ENCODE measurements at places on chromosomes 3 and 15.

DNA sequence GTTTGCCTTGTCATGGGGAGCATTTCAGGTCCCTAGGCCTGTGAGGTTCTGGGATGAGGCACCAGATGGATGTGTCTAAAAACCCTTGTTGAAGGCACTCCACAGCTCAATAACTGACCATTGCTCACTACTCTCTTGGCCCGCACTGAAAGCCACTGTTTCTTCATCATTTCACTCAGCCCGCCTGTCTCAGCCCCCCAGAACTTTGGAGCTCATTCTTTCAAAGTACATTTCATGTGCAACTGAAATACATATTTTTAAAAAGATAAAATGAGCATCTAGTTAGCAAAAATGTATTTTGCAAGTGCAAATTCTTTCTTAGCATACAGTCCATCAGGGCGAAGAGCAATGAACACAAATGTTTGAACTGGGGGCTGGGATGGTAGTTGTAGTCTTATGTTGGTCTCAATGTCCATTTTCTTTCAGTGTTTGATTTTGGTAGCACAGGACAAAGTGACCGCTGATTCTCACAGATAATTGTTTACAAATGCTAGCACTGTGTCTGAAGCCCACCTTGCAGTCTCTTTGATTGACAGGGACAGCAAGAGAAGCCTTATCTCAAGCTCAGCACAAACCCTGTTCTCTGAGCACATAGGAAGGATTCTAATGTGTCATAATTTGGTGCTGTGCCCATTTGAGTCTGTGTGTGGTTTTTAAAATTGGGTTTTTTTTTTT, 19.6 kb downstream of the HEMK1 start:
- no peak for DNase-seq

- DNase-seq: no peak
Measured at GRCh38 chr3:39255503-39256325, 24.1 kb downstream of the CX3CR1 start.

- DNase-seq: peak; percentile 15
Measured at GRCh38 chr3:142724682-142725356, 985 bp downstream of the TRPC1 start.

DNA sequence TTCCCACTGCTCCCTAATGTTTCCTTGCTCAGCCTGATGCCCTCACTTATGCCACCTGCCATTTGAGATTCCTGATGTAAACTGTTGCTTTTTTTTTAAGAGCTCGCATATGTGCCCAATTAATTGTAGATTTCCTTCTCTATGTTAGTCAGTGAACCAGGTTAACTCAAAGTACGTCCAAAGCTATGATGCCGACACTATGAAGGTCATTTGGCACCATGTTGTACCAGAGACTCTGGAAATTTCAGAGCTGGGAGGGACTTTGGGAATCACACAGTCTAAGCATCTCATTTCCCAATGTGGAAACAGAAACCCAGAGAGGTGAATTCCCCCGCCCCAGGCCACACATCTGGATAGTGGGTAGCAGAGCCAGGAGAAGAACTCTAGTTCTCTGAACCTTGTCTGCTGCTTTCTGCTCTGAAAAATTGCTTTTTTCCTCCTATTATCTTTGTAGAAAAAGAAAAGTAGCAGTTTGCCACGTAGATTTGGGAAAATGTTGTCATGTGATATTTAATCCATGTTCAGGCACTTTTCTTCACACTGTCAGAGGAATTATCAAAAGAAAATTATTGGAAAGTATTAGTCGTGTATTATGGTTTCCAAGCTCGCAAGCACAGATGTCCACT, 38.5 kb upstream of the TNFAIP8L3 start:
- no peak for DNase-seq

- no peak for DNase-seq
Measured at GRCh38 chr3:171123915-171124314, 97.4 kb upstream of the SLC2A2 start.

DNA sequence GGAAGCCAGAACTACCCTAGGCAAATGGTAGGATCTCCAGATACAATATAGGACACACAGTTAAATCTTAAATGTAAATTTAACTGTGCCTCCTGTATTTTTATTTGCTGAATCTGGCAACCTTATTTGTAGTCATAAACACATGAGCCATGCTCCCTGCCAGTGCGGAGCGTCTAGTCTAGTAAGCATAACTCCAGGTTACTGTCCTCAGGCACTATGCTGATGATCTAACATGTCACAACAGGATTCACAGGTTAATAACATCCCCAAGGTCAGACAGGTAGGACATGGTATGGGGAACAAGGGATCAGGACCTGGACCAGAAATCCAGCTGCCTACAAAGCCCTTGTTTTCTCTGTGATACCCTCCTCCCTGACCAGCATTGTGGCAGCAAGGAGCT, 305.1 kb downstream of the CACNA2D3 start:
- DNase-seq: no peak

DNA sequence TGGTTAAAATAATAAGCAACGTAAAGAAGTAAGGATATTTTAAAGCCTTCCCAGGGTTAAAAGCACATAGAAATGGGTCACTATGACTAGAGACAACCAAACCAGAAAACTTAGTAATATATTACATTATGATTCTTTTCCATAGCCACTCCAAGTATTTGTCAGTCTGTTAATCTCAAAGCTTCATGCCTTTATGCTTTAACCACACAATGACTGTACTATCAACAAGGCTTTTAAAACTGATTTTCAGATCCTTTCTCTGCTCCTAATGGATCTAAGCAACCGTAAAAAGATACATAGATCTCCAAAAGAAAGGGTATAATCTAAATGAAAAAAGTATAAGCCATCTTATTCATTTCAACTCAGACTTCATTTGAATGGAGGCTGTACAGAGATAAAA, 14.4 kb downstream of the SECISBP2L start:
- no peak for DNase-seq

GRCh38 chr15:73366766-73367623, 1.8 kb downstream of the HCN4 start:
- DNase-seq: no peak

DNA sequence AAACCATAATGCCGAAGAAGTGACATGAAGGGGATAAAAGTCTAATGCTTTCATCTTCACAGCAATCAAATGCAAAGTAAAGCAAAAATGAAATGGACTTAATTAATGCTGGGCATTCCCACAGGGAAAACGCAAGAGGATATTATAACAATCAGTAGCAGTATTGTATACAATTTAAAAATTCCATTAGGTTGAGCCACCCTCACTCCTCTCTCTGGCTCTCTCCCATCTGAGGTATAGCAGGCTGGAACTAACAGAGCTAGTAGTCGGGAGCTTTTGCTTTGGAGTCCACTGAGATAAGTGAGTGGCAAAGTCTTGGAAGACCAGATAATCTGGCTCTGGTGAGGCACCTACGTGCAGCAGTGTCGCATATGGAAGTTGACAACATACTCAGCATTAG, 33.9 kb downstream of the DET1 start:
- no peak for DNase-seq

DNA sequence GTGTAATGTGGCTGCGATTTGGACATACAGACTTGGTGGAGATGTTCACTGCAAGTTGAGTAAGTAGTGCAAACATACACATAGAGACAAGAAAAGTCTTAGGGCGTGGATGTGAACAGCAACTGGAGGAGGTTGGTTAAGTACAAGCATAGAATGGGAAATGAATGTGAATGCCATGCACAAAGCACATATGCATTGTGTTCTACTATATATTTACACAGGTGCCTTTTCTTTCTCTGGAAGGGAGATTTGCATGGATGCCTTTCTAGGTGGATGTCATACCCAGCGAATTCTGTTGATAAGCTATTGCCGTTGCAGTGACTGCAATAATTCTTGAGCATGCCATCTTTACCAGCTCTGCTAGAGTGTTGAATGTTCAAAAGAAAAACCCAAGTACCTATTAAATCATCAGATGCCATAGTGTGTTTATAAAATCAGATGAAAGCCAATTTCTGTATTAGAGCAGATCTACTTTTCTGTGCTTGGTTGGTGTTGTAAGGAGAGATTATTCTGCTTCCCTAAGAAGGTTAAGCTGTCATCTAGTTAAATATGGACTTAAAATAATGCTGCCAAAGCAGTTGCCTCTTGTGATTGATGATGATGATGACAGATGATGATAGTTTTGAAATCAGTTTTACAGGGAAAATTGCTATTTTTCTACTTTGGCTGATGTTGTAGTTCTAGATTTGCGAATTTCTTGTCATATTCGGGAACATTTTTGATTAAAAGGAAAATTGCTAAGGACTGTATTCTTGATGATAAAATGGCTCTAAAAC, 148.4 kb downstream of the CNTN4 start:
- no peak for DNase-seq

DNA sequence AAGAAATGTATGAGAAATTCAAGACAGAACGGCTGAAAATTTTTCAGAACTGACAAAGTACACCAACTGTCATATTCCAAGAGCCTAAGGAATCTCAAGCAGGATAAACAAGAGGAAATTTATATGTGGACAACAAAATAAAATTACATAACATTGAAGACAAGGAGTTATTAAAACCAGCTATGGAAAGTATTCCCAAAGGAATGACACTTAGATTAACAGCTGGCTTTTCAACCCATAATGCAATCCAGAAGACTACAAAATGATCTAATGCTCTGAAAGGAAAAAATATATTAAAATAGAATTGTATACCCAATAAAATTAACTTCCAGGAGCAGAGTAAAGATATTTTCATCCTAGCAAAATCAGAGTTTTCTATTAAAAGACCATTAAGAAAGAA, 132.2 kb upstream of the BNIP2 start:
- no peak for DNase-seq

- no peak for DNase-seq
Measured at GRCh38 chr15:78104566-78105475, 12.5 kb downstream of the SH2D7 start.

DNA sequence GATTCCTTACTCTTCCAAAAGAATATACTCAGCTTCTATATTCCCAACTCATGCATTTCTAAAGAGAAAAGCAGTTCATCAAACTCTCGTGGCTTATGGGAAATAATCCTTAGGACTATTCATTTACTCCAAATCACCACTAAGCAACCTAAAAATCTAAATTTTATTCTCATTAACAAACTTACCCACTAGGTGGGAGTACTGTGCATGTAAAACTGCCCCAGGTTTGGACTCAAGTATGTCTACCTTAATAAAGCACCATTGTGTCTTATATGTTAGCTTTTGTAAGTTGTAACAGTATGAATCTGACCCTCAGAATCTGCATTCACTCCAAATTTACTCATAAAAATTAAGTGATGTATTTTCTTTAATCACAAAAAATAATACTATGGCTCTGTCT, 25.3 kb downstream of the RAD18 start:
- no peak for DNase-seq

DNA sequence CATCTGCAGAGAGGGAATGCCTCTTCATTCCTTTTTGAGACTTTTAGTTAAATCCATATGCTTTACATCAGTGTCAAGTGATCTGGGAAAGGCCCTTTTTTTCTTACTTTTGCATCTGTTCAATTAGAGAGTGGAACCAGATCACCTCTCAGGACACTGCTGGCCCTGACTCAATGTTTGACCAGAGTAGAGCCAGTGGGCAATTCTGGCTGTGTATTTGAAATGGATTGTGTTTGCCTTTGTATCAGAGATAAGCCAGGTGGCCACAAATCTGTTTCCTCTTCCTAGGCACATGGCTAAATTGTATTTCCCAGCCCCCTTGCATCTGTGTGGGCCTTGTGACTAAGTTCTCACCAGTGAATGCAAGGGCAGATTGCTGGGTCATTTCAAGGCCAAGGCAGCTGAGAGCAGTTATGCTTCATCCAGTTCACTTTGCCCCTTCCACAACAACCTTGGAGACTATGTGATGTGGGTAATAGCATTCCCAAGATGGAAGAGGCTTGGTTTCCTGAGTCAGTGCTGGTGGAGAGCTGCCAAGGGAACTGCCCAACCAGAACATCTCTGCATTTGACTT, 75.6 kb upstream of the CACNA2D3 start:
- DNase-seq: no peak

DNA sequence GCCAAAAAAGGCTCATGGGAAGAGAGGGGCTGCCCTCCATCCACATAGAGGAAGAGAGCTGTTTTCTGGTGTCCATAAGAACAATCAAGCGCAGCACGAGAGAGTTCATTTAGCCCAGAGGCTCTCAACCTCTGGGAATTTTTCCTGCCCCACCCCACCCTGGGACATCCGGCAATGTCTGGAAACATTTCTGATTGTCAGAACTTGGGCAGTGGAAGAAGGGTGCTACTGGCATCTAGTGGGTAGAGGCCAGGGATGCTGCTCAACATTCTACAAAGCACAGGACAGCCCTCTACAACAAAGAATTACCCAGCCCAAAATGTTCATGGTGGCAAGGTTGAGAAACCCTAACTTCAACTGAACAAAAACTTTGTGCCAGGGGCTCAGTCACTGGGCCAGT, 92.9 kb downstream of the RAB11A start:
- no peak for DNase-seq

GRCh38 chr3:178370387-178370786, 165.8 kb upstream of the KCNMB2 start:
- DNase-seq: no peak

DNA sequence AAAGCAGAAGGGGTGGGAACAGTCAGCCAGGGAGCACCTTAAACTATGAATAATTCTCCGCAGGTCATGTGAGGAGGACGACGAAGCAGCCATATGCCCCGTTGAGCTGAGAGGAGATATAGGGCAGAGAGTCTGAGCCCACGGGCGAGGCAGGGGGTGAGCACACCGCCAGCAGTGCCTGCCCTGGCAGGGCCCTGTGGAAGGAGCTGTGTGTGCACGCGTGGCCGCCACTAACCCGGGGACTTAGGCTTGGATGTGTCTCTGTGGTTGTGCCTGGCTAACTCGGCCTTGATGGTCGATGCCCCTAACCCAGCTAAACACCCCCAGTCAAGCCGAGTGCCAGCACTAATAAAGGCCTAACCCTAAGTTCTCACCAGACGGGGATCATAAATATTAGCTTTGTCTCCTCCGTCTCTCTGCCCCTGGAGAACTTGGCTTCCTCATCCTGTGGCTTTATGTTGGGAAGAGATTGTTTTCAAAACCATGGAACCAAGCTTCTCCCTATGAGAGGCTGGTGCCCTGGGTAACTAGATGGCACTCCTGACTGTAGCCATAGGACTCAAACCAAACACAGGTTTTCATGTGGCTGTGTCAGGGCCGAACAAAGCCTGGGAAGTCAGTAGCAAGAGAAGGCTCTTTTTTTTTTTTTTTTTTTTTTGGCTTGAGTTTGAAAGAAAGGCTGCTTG, 45.4 kb downstream of the CCK start:
- no peak for DNase-seq

GRCh38 chr3:102353148-102353547, 81.7 kb upstream of the ZPLD1 start:
- no peak for DNase-seq

GRCh38 chr3:9870978-9871377, 9.1 kb downstream of the CIDEC start:
- DNase-seq: no peak

GRCh38 chr3:126491221-126492013, 15.7 kb upstream of the ZXDC start:
- DNase-seq: no peak

- DNase-seq: peak; percentile 2
Measured at GRCh38 chr3:69161587-69162307, 39.4 kb upstream of the LMOD3 start.

DNA sequence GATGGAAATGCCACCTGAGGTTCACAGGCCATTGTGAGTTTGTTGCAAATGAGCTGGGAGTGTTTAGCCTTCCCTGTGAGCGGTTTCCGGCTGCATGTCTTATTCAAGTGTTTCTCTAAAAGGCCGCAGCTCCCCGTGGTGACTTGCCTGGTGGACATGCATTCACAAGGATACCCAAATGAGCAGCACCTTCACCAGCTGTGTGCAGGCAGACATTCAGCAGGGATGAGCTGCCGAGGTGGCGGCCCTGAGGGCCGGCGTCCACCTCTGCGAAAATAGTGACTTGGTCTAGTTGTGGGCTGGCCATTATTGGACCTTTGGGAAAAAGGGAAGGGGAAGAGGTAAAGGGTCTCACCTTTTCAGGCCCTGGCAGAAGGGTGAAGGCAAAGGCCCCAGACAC, 23.4 kb downstream of the SPSB4 start:
- no peak for DNase-seq

All from T-helper 1 cell (primary cell).